Renal cortex interstitium (tissue), 15 donors: ENCODE measurements at places on chromosomes 12 and 14. TPM values are rescaled to one million over a fixed set of nuclear protein-coding genes. Genes with fewer than 3 reads are reported as not detected.

The TBX3 gene
- polyA plus RNA-seq = 75.8 TPM

GRCh38 chr12:68081561-68081960, 78.0 kb downstream of the IFNG start:
- no peak for DNase-seq

DNA sequence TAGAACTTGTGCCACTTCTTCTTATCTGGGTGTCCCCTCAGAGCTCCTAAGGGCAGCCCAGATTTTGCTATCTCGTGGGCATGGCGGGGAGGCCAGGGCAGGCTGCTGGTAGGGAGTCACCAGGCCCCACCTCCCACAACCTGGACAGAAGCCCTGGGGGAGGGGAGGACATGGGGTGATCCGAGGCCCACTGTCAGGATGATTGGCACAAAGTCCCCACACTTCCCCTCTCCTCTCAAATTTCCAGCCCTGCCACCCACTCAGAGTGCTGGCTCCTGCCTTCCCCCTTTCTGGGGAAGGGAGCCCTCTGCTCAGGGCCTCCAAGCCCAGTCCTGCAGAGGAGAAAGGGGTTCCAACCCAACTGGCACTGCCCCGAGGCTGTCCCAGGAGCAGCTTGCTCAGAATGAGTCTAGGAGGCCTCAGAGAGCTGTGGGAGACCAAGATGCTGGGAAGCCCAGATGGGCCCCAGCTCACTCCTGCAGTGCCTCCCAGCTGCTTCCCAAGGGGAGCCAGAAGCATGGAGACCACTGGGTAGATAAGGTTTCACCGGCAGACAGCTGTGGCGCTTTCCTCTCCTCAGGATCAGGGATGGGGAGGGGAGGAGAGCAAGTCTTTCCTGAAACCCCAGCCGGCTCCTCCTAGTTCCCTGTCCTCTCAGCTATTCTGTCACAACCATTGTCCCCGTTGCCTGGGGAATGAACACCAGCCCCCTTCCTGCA, 82.8 kb downstream of the B4GALNT3 start:
- peak; percentile 49 for DNase-seq

The LDHB gene
- polyA plus RNA-seq = 1,840 TPM

DNA sequence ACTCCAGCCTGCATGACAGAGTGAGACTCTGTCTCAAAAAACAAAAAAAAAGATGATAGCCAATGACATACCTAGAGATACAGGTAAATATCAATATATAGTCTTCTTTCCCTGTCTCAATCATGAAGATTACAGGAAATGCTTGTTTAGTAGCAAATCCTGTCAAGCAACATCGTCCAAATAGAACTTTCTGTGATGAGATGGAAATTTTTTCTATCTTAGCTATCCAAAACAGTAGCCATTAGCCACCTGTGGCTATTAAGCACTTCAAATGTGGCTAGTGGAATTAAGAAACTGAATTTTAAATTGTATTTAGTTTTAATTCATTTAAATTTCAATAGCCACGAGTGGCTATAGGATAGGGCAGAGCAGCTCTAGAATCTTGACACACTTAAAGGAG, 33.2 kb upstream of the RIC8B start:
- DNase-seq = no peak

The MFAP5 gene
- polyA plus RNA-seq = 0.64 TPM

DNA sequence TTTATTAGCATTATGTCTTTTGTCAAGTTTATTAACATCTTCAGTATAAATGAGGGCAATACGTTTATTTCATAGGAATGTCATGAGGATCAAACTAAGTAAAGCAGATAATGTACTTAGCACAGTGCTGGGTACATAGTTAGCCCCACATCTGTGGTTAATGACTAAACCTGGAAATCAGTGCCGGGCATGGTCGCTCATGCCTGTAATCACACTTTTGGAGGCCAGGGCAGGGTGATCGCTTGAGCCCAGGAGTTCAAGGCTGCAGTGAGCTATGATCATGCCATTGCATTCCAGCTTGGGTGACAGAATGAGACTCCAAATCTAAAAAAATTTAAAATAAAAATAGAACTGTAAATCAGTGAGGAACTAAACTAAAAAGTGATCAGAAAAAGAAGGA, 44.8 kb upstream of the GUCY2C start:
- no peak for DNase-seq

DNA sequence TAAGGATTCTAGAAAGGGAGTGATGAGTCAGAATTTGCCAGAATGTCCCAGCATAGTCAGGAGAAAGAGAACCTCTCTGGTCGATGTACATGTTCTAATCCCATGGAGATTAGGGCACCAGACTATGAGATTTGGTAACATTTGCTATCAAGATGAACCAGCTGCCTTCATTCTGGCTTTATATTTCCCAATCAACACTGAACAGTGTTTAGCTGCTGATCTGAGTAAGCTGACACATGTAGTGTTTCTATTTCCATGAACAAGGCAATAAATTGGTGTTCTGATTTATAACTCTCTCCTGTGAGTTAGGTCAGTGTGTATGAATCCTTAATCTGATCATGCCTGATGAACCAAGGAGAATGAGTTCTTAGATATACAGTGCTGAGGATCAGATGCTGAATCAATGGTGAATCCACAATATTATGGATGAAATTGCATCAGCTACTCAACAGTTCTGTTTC, 158.0 kb upstream of the AMIGO2 start:
- no peak for DNase-seq

DNA sequence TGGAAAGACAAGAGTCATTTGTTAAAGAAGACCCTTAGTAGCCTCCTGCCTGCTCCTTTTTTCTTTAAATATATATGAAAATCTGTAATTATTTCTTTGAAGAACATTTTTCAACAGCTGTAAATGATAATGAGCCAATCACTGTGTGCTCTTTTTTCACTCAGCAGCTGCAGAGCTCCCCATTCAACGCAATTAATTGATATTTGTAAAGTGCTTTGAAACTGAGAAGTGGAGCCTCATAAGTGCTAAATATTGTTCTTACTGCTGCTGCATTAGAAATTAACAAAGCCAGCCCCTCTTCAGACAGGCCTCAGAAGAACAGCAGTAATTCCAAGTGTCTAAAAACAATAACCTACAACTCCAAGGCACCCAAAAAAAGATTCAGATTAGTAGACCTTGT, 224.3 kb downstream of the GXYLT1 start:
- no peak for DNase-seq
